Activated CD4-positive, alpha-beta T cell treated with anti-CD3 and anti-CD28 coated beads for 24 hours (primary cell): ENCODE measurements at places on chromosomes 7 and 10.

- no peak for DNase-seq
Measured at GRCh38 chr10:85643845-85644525, 722.6 kb downstream of the GRID1 start.

GRCh38 chr7:1669954-1670893 is at the start of gene ELFN1:
ELFN1 (plus strand) TSS chr7:1670277; CDS start chr7:1744597, 74,320 bp downstream.
- DNase-seq: no peak

DNA sequence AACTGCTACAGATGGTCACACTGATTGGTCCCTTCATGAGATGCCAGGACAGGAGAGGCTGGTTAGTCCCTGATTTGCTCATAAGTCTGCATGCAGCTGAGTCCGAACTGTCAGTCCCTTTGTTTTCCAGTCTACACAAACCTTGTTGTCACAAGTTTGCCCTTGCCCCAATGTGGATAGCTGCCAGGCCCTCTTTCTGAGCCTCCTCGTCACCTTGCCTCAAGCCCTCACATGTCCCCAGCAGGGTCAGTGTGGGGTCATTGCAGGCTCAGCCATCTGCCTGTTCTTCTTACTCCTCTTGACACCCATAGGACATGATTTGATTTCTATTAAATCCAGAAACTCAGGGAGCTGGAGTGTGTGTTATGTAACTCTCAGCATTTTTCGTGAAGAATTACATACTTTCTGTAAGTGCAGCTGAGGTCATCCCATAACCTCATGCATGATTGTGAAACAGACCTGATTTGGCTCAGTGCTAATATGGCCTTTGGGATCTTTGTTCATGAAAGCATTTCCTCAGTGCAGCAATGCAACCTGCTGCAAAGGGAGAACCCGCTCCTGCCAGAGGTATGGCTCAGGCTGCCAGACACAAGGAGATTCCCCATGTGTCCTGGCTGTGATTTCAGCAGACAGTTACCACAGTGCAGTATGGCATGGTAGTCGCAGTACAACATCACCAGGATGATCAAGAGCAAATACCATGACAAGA is 70.0 kb upstream of the ZMIZ2 start:
- DNase-seq: no peak

DNA sequence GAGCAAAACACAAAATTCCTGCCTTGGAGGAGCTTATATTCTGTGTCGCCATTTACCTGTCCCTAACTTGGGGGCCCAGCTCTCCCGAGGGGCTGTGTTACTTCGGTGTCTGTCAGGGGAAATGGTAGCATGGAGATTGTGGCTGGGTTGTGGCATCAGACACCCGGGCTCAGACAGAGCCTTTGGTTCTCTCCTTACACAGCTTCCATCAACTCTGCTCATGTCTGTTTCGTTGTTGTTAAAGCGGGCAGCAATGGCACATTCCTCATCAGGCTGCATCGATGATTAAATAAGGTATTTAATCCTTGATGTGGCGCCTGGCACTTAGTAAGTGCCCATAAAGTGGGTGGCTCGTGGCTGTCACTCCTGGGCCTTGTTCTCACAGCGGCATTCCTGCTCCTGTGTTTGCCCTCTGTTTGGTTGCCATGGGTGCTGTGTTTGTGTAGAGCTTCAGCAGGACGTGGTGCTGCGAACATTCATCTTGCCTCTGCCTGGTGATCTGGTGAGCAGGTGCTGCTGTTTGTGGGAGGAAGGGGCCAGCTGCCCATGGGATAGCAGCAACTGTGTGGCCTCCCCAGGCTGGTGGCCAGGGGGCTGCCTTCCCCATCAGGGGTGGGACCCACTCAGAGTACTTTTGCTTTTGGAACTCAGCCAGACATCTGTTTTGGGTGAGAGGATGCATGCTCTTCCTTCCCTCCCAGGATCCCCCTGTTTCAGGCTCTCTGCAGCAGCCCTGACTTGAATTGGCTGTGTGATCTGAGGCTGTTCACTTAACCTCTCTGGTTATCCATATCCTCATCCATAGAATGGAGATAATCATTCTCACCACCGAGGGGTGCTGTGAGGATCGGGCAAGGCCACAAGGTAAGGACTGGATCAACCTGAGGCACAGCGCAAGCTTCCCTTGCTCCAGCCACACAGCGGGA is 207.2 kb upstream of the SVIL start:
- no peak for DNase-seq

DNA sequence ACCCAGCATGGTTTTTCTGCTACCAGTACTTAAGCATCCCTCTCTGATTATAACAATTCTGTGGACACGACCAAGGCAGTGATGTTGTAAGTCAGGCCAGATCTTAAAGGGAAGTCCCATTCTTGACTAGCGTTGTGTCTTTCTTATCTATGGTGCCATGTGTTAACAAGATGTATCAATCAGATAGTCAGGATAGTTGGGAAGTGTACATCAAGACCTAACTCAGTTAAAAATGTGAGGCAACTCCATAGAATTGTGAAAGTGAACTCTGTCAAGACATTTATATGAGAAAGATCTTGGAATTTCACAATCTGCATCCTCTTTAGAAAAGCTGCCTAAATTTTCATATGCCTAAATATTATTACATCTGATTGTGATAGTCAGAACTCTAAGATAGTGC is 341.7 kb upstream of the SEMA3D start:
- DNase-seq: no peak

DNA sequence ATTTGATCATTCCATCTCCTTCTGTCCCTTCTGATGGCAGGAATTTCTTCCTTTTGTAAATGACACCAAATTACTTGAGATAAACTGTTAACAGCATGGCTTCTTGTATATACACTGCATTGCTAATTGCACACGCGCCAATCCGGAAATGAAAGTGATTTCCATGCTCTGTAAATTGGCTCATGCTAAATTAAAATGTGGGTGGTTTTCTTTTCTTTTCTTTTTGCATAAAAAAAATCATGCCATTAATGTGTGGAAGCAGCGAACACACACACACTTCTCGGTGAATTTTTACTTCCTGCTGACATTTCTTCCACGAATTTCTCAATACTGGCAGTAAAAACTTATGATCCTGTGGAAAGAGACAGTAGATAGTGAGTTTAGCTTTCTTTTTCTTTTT is 123.1 kb upstream of the CCDC6 start:
- DNase-seq: no peak

DNA sequence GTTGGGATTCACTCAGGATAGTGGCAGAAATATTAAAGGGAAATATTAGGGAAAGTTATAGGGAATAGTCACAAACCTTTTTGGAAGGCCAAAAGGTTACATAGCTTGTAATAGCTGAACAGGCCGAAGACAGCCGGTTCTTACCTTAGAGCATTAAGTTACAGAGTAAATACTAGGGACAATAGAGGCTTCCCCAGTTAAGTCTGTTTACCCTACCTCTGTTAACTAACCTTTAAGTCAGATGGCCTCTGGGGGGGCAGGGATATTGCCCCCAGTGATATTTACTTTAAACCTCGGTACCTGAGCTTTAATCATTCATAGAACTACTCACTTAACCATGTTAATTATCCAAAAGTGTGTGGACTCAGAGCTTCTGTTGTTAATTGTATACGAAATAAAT is 7.4 kb downstream of the POLR1F start:
- no peak for DNase-seq

DNA sequence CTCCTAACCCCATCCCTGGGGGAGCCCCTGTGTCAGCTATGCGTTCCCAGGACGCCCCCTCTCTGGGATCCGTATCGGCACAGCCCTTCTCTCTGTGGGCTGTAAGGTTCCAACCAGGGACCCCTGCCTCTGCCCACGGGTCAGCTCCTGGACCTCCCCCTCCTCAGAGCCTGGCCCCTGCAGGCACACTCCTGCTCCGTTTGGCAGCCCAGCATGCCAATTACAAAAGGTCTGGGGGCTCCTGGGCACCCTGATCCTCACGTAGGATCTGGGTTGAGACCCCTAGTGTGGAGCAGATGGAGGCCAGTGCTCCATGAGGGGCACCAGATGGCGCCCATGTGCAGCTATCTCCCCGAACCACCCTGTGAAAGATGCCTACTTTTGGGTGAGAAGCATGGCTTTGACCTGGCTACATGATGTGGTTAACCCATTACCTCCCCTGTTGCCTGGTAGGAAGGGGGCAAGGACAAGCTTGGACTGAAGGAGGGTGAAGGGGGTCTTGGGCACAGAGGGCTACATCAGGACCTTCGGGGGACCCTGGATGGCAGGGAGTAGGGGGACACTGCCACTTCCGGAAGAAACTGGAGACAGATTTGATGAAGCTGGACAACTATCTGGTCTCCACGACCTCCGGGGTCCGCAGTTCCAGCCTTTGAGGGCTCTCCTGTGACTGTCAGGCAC is 9.0 kb downstream of the TACR2 start:
- DNase-seq: no peak

DNA sequence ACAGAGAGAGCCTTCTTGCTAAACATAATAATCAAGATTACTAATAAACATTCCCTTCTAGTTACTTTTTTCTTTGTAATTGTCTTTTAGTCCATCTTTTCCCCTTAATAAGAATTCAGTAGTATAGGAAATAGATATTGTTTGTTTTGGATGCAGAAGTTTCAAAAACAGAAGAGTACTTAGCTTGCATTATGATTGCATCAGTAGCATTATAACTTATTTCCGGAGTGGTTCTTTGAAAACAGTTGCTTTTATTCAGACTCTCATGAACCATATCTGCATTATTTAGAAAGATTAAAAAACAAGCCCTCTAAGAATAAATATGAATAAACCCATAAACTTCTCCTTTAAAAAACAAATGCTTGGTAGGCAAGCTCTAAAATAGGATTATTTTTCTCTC is 34.0 kb upstream of the DKK1 start:
- DNase-seq: no peak

DNA sequence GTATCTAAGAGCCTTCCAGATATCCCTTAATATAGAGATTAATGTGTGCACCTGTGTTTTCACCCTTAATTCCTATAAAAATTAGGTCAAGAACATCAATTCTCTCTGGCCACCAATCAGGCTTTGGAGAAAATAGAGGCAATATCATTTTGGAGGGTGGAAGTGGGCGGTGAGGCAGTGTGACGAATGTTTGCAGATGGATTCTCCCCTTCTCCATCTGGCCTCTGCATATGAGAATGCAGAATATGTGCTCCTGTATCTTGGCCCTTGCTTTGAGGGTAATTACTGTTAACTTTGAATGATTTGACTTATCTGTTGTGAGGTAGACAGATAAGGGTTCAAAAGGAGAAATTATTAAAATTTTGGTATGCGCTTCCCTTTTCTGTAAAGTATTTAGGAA is 304.0 kb upstream of the NPSR1 start:
- DNase-seq: no peak

DNA sequence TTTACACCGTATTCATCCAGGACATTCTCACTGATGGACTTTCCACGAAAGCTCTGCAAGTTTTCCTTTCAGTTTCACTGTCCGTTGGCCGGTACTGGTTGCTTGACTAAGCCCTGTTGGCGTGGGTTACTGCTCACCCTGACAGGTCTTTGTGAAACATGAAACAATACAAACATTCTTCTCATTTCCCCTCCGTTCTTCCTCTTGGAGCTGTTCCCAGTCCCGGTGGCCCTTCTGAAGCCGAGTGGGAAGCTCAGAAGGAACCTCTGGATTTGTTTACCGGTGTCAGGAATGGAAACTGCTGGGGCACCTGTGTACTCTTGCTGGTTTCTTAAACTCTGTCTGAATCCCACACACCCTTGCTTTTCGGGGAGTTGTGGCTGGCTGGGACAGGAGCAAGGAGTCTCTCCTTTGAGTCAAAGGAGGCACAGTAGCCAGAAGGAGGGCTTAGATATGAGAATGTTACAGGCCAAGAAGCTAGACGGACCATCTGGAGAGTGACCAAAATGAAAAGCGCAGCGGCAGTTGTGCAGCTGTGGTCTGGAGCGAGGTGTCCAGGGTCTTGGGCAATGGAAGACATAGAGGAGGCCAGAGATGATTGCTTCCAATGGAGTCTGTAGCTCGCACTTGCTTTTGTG is 45.7 kb downstream of the LYZL2 start:
- DNase-seq: no peak

DNA sequence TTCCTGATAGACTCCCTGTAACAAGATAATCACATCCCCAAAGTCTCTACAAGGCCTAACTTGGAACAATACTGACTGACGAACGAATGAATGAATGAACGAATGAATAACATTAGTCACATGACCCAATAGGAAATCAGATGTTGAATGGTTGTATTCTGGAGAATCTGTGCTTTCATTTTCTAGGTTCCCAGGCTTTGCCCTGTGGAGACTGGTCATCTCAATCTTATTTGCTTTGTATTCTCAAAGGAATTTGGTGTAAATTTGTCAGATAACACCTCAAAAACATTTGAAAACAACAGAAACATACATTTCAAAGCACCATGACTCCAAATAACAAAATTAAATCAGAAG is 69.6 kb upstream of the COL1A2 start:
- DNase-seq: no peak

GRCh38 chr7:43071604-43072003 is 40.8 kb upstream of the HECW1 start:
- no peak for DNase-seq

DNA sequence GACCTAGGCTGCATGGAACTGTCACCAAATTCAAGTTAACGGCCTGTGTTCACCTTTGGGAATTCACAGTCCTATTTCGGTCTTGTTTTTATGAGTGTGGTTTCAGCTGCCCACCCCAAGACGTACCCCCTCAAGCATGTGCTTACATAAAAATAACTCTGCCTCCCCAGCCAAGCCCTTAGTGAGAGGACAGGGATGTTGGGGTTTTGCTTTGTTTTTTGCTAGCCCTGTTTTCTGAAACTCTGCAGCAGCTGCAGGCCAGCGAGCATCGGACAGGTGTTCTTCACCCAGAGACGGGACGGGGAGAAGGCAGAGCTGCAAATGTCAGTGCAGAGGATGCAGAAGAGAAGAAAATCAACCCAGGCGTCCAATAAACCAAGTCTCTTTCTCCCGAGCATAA is 13.5 kb downstream of the CHST15 start:
- no peak for DNase-seq

DNA sequence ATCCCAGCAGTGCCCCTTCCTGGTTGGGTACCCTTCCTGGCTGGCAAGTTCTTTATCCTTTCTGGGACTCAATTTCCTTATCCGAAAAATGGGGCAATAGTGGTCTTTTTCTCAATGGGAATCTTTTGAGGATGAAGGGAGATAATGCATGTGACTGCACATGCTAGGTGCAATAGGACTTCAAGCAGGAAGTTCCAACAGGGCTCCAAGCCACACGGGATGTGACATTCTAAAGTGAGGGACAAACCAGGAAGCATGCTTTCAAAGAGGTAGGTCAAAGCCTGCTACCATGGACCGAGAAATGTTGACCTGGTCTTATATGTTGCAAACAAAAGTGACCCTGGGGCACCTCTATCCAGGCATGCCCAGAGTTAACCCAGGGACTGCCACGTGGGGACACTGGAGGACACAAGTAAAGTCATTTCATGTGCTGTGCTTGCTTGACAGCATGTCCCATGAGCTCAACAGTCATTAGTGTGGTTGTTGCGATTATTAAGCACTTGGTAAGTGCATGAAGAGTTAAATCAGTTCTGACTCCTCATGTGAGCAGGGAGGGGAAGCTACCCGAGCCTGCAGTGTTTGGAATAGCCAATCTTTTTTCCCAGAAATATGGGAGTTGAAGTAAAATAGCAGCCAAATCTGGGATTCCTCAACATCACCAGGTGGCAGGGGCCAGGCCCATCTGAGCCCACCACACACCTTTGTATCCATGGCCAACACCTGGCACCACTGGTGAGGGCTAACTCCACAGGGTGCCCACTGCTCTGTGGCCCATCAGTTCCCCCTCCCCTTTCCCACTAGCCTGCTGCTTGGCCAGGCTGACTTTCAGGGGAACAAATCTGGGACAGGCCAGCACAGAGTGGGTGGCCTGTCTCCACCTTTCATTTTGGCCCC is 5.7 kb downstream of the ARHGAP22 start:
- DNase-seq: no peak

GRCh38 chr10:51382181-51382580 is 307.9 kb downstream of the PRKG1 start:
- DNase-seq: no peak
